ENCODE measurements at places on chromosomes 5 and 9.
A peak's percentile ranks its signal among the peaks of the same experiment; 100 is the strongest.

DNA sequence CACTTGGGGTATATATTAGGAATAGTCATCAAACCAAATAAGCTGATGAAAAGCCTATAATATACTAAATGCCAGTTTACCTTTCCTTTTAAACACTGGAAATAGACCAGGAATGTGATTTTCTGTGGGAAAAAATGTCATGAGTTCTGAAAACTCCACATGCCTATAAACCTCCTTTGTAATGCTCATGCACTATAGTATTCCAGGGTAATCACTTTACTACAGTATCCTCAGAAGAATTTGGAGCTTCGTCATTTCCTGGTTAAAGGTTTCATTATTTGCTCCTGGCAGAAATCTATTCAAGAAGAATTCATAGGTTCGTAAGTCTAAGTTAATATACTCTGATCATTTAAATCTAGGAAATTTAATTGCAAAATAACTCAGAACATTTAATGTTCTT lies 1076.7 kb upstream of the DMAC1 start:
- peaks cover 5% of the 10 kb centered on the region for H3K27me3 ChIP-seq
- H3K4me1 ChIP-seq = peaks cover 10% of the 10 kb centered on the region
- no peak for DNase-seq
- H3K27ac ChIP-seq = no peak overlapping the region
- H3K4me3 ChIP-seq = no peak overlapping the region

DNA sequence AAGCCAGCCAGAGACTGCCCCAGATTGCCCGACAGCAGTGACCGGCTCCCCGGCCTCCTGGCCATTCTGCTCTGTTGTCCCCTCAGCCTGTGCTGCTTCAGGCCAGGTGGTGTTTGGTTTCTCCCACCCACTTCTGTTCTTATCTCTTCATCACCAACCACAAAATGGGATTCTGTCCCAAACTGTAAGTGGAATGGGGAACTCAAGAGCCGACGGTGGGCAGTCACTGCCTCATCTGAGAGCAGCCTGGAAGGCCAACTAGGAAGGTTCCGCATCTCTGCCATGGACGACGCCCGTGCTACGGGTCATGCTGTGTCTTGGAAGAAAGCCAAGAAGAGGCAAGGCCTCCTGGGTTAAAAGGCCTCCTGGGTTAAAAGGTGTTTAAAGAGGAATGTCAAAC lies 219.0 kb upstream of the PIK3R1 start:
- H3K27ac ChIP-seq = no peak overlapping the region
- no peaks in the 10 kb centered on the region for H3K27me3 ChIP-seq
- H3K4me3 ChIP-seq = no peak overlapping the region
- peaks cover 14% of the 10 kb centered on the region for H3K4me1 ChIP-seq

DNA sequence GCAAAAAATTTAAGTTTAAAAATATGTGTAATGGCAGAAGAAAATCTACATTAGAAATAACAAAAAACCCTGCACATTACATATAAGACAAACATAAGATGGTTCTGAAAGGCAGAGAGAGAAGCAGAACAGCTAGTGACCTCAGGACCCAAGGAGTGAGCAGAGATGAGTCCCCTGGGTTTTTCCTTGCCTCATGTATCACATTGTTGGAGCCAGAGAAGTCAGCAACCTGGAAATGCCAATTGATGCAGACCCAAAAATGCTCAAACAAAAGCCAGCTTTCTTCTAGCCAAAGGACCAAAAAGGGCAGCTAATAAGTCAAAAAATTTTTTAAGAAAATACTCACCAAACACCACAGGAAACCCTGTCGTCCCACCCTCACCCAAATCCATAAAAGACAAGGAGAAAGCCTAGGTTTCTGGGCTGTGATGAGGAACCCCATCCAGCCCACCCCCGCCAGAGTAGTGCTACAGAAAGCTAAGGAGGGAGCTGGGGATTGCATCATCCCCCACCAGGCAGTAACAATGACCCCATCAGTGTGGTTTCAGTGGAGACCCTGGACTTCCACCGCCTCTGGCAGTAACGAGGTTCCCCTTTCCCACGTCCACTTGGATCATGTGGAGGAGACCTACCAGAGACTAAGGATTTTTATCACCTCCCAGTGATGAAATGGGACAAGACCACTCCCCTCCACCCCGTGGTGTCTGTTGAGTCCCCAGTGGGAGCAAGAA lies 17.6 kb downstream of the DENND1A start:
- H3K4me3 ChIP-seq = no peak overlapping the region
- H3K27ac ChIP-seq = no peak overlapping the region
- H3K27me3 ChIP-seq = no peaks in the 10 kb centered on the region
- H3K4me1 ChIP-seq = no peaks in the 10 kb centered on the region
- DNase-seq = no peak
- peaks cover 18% of the 10 kb centered on the region for H3K36me3 ChIP-seq

DNA sequence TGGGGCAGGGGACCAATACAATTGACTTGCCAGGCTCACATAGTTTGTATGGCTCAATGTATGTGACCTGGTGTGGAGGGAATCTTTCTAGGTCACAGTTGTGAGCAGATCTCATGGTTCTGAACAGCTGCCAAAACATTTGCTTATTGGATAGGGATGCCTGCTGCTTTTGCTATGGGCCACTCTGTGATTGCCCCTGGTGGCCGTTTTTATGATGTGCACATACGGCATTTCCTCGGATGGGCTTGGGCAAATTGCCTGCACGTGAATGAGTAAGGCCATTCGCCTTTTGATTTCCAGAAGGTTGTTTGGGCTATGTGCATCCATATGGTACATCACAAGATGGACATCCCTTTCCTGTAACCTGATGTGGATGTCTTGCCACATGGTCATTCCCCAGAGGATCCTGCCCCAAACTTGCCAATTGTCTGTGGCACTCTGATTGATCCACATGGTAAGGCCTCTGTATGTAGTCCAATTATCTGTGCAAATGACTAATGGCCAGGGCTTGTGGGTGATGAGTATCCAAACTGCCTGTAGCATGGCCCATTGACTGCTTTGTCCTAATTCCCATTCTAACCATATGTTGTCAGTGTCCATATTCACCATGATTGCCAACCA lies 10.7 kb upstream of the SLC22A4 start:
- H3K27ac ChIP-seq = no peak overlapping the region
- DNase-seq = no peak
- H3K4me3 ChIP-seq = no peak overlapping the region
- H3K27me3 ChIP-seq = no peaks in the 10 kb centered on the region

DNA sequence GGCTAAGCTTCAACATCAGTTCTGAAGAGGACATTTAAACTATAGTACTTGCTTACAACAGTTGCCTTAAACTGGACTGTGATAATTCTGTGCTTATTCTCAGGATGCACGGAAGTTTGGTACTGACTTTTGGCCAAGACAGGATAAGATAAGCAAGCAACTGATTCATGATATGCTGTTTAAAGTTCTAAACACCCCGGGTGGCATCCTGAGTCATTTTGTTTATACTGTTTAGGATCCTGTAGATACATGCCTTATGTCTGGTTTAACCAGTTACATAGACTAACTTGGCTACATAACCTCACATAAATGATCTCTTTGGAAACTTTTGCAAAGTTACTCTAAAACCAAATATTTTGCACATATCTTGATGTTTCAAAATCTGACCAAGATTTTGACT lies 95.9 kb downstream of the CDH9 start:
- H3K27me3 ChIP-seq = no peaks in the 10 kb centered on the region
- no peak overlapping the region for H3K27ac ChIP-seq
- no peaks in the 10 kb centered on the region for H3K36me3 ChIP-seq

GRCh38 chr5:17735761-17736160 lies 101.5 kb downstream of the TAF11L14 start:
- H3K4me3 ChIP-seq = no peak overlapping the region
- H3K36me3 ChIP-seq = no peaks in the 10 kb centered on the region
- peaks cover 6% of the 10 kb centered on the region for H3K4me1 ChIP-seq
- peaks cover 2% of the 10 kb centered on the region for H3K27me3 ChIP-seq

- peaks cover 38% of the 10 kb centered on the region for H3K27me3 ChIP-seq
- no peak overlapping the region for H3K27ac ChIP-seq
- no peak overlapping the region for H3K4me3 ChIP-seq
These were observed 100.2 kb upstream of the FSTL4 start for GRCh38 chr5:133712562-133712961.

DNA sequence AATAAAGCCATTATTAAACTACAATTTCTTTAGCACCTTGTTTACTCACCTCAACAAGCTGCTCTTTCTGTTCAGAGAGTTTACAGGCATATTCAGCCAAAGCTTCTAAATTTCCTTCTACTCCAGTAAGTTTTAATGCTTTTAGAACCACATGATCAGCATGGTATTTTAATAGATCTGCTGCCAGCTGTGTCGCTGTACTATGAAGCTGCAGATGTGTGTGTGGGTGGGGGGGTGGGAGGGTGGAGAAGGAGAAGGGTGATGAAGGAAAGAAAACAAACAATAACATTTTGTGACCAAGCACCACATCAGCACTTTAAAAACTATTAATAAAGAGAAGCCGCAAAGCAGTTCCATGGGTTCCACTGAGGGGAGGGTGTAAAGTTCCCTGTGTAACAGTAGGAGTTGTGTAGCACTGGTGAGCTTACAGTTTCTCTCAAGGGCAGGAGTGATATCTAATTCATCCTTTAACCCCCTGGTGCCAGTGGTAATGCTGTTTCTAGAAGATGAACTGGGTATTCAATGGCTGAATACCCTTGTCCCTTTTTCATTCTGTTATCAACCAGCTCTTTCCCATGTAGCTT lies 38.5 kb downstream of the ABITRAM start:
- H3K4me1 ChIP-seq = peaks cover 14% of the 10 kb centered on the region
- no peak overlapping the region for H3K27ac ChIP-seq
- no peak overlapping the region for H3K4me3 ChIP-seq
- DNase-seq = no peak
- peaks cover 19% of the 10 kb centered on the region for H3K36me3 ChIP-seq

DNA sequence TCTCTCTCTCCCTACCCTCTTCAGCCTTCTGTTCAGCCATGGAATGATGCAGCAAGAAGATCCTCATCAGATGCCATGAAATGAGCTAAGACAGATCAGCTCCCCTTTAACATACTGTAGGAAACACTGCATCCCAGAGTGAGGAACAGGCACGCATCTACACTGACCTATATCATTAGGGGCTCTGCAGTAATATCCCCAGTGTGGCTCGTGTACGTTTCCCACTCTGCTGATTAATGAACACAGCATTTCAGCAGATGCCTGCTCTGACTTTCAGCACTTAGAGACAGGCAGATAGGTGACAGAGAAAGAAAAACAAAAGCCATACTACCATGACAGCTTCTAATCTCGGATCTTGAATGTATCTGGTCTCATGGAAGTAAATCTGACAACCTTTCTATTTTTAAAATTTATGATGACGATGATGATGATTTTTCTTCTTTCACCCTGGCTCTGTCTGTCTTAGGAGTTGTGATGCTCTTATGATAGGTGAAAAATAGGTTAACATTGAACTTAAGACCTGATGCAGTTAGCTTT lies 750.3 kb downstream of the CDH12 start:
- no peak overlapping the region for H3K27ac ChIP-seq
- no peaks in the 10 kb centered on the region for H3K36me3 ChIP-seq
- no peak overlapping the region for H3K4me3 ChIP-seq
- no peak for DNase-seq

DNA sequence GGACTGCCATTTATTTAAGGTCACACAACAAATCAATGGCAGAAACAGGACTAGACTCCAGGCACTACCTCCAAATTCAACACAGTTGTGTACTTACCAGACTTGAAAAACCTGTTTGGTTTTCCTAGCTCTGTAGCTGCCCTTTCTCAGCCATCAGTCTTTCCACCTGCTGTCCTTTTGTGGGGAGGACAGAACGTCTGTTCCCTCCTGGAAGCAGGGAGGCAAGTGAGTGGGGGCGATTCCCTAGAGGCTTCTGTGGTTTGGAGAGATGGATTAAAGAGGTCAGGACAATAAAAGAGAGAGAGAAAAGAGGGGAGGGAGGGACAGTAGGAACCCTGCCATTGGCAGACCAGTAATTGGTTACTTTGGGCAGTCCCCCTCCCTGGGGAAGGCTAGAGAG lies 14.7 kb downstream of the ASTN2 start:
- peaks cover 4% of the 10 kb centered on the region for H3K27me3 ChIP-seq
- H3K36me3 ChIP-seq = no peaks in the 10 kb centered on the region
- peak overlapping the region; percentile 28 for H3K27ac ChIP-seq

DNA sequence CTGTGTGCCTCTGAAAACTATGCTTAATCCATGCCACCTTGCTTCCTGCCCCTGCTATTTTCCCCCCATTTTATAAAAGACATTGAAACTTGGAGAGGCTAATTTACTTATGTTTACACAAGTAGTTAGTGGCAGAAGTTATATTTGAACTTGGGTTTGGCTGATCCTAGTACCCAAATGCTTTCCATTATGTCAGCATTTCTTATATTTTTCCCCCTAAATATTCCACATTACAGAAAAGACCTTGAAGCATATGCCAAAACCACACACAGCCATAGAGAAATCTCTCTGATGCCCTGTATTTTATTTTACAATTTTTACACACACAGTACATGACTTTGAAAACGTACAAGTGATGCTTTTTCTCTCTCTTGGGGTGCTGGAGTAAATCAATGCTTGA lies 11.2 kb downstream of the C1QTNF2 start:
- peaks cover 26% of the 10 kb centered on the region for H3K4me1 ChIP-seq
- H3K27ac ChIP-seq = no peak overlapping the region
- DNase-seq = no peak
- H3K36me3 ChIP-seq = no peaks in the 10 kb centered on the region

GRCh38 chr9:134626571-134627416 lies 14.8 kb upstream of the COL5A1 start:
- DNase-seq = no peak
- peaks cover 22% of the 10 kb centered on the region for H3K4me1 ChIP-seq
- H3K27ac ChIP-seq = peak overlapping the region; percentile 93
- no peaks in the 10 kb centered on the region for H3K27me3 ChIP-seq

- peaks cover 42% of the 10 kb centered on the region for H3K4me1 ChIP-seq
- H3K27me3 ChIP-seq = no peaks in the 10 kb centered on the region
- DNase-seq = no peak
- H3K36me3 ChIP-seq = peaks cover 18% of the 10 kb centered on the region
- H3K27ac ChIP-seq = peak overlapping the region; percentile 86
These were observed 120.2 kb downstream of the SEMA6A start for GRCh38 chr5:116454417-116454927.

DNA sequence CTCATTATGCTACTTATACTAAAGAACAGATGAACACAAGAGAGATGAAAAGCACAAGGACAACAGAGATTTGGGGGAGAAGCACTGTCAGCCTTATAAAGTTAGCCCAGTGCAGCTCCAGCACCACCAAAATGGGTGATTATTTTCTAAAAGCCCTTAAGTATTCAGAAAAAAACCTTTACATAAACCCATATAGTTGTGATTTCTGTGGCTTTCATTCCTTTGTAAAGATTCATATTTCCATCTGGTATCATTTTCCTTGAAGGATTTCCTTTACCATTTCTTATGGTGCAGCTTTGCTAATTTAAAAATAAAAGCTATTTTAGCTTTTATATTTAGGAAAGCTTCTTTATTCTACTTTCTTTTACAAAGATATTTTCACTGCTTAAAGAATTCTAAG lies 311.0 kb downstream of the TMEM167A start:
- DNase-seq = no peak
- H3K4me1 ChIP-seq = peaks cover 12% of the 10 kb centered on the region
- H3K36me3 ChIP-seq = peaks cover 14% of the 10 kb centered on the region
- no peak overlapping the region for H3K27ac ChIP-seq
- H3K4me3 ChIP-seq = no peak overlapping the region

Measured in mesothelial cell of epicardium (in vitro differentiated cells).